SK-N-SH treated with all-trans-retinoic acid at 6 μM for 48 hours (cell line): ENCODE measurements at places on chromosomes 3 and 15.

DNA sequence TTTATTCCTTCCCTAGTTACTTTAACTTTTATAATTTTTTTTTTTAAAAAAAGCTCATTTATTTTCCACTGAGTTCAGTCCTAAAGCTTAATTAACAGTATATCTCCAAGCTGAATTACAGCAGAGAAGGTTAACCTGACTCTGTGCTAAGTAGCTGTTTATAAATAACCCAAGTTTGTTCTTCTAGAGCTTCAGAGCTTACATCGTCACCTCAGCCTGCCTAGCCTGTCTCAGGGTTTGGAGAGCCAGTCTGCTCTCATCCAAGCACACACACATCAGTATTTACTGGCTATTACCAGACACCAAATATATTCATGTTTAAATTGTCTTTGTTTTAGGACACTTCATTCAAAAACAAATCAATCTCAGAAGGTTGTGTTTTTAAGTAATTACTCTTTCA, 154.9 kb downstream of the CDIN1 start:
- no peak for ATAC-seq

GRCh38 chr3:8530581-8530980, 29.0 kb downstream of the LMCD1 start:
- no peak for ATAC-seq

GRCh38 chr3:132723024-132723950, 1.1 kb upstream of the NPHP3 start:
- ATAC-seq = peak; percentile 60; the same call in 2 of the 3 replicates

DNA sequence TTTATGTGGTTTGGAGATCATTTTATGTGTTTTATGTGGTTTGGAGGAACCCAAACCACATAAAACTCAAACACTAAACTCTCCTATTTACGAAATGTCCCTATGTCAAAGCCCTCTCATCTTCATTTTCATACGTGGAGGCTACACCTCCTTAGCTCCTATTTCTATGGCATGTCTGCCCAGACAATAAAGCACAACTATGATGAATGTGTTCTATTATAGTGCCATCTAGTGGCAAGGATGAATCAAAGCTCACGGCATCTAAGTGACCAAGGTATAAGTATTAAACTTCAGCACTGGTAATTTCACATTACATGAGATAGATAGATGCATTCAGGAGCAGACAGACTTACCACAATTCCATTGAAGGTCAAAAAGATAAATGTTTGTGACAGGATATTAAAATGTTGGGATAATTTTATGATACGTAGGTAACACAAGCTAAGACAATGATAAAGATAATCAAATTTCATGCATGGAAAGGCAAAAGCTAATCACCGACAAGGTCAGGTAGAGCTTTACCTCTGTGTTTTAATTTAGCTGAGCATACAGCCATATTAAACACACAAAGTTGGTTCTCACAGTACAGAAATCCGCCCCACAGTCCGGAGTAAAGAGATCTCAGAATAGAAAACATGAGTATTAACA, 130.6 kb upstream of the FHIT start:
- ATAC-seq = peak; percentile 90

DNA sequence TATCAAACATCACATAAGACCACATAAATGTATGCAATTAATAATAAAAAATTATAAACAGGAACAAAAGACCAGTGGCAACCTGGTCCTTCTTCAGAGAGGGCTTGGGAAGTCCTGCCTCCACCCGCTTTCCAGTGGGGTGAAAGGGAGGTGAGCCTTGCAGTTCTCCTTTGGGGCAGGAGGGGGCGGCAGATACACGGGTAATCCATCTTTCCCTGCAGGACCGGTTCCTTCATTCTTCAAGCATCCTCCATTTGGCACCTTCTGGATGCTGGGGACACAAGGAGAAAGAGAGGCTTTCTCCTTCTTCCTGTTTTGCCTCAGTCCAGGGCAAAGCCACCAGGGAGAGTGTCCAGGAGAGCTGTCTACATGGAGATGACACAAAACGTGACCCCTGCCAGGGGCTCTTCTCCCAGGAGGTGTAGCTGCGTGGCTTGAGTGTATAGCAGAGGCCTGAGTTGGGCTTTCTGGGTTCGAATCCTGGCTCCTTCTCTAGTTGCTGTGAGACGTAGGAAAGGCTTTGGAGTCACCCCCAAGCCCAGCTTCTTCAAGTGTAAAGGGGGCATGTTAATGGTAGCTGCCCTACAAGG, 23.2 kb downstream of the RPLP1 start:
- peak; percentile 92 for ATAC-seq

- no peak for ATAC-seq
Observed at GRCh38 chr3:28089527-28089897, 151.9 kb upstream of the CMC1 start.

DNA sequence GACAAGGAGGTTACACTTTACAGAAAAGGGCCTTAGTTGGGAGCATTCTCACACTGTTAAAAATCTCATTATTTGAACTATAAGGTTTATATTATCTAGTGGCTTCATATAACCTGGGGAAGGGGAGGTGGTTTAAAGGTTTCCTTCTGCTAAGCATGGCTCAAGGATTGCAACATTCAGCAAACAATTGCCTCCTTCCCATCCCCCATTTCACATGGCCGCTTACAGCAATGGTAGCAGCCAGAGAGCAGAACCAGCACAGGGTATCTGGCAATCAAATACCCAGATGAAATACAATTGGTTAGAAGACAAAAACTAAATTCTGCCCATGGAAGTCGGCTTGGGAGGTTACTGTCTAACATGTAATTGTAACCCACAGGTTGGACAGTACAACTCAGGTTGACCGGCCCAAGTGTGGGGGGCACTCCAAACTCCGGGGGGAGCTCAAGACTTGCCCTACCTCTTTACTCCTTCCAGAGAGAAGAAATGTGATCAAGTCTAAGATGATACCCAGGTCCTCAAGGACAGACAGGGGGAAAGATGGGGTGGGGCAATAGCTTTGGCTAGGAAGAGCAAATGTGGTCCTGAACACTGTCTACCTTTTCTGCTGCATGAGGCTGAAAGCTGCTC, 15.5 kb downstream of the ETV5 start:
- ATAC-seq = no peak

DNA sequence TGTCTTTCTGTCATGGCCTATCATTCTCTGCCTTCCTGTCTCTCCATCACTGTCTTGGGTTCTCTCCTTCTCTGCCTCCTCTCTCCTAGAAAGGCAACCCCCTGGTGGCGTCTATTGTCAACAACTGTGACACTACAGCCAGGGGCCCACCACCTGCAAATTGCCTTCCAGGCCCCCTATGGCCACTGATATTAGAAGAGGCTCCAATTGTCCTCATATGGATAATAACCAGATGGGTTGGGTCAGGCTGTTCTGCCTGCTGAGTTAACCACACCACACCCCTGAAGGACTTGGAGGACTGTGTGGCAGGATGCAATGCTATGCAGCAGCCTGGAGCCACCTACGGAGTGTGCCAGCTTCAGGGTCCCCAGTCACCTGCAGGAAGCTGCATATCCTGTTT, 665.0 kb downstream of the NTRK3 start:
- no peak for ATAC-seq

DNA sequence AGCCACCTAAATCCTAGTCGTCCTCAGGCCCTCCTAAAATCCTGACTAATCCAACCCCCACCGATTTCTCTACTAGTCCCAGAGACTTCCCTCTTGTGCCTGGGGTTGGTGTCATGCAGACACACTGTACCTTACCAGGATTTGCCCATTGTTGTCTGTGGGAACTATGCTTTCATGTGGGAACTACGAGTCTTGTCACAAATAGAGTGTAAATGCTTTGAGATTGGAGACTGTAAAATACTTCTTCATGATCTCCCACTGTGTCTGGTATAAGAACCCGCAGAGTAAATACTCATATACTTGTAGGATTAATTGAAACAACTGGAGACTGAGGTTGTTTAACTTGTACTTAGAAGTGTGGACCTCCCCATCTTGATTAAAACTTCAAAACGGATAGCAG, 11.2 kb downstream of the B3GNT5 start:
- ATAC-seq = no peak

DNA sequence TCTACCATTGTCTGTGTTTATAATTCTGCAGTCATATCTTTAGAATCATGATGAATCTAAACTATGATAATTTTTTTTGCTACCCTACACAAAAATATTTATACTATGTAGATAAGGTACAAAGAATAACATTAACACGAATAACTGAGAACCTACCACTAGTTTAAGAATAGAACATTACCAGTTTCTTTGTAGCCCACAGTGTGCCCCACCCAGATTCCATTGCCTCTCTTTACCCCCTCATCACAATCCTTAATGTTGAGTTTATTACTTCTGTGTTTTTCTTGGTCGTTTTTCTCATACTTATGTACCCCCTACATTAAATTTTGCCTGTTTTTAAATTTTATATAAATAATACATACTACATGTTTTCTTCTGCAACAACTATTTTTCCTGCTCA, 140.5 kb downstream of the BBX start:
- ATAC-seq = no peak

GRCh38 chr3:169026543-169027182, 636.8 kb downstream of the MECOM start:
- peak; percentile 79 for ATAC-seq

DNA sequence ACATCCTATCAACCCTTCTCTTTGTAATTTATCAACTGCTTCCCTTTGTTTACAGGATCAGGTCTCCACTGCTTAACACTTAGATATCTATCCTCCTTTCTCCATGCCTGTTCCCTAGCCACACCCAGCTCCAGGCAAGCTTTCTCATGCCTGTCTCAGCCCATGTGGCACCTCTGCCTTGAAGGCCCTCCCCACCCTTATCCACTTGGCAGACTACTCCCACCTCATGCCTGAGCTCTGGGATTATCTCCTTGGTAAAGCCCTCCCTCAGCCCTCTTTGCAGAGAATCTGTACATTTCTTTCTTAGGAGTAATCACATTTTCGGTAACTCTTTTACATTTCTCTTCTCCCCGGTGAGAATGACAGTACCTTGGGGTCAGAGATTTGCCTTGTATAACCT, 96.0 kb downstream of the ATP1B3 start:
- ATAC-seq = no peak

DNA sequence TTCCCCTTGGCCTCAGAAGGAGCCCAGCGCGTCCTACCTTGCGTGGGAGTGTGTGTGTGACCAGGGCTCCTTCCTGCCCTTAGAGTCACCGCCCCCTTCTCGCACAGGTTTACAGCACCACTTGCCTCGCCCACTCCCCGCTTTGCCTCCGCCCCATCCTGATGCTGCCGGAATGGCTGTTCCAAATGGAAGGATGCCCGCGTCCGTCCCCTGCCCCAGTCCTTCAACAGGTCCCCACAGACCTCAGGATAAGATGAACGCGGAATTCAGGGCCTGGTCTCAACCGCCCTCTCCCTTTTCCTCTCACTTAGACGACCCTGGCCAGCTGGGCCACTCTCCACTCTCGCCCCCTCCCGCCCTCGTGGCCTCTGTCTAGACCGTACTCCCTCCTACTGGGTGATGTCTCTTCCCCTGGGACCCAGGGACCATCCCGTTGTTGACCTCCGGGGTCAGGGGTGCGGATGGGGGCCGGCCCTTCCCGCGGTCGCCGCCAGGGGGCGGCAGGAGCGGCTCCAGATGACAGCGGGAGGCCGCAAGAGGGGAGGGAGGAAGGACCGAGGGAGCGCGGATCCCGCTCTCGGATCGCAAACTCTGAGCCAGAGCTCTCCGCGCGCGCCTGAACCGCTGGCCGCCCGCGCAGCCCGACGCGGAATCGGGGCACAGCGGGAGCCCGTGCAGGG, at the start of gene THSD4:
THSD4 (plus strand) TSS at position 585 of the 680 bp plus-strand sequence.
- peak; percentile 69 for ATAC-seq

GRCh38 chr3:95923496-95924210, 890.7 kb upstream of the EPHA6 start:
- ATAC-seq = peak; percentile 98

DNA sequence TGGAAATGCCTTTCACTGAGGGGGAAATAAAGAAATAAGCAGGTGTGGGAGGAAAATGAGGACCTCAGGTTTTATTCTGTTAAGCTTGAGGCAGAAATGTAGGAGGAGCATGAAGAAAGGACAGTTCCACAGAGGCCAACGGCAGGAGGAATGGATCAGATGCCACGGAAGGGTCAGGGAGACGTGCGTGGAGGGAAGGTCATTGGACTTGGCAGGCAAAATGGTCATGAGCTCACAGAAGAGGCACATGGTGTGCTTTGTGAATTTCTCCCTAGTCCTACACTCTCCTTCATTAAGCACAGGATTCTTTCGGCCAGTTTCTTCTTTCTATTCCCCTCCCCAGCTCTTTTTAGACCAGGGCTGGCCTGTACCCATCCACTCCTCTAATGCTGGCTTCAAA, 32.5 kb upstream of the THSD4 start:
- ATAC-seq = no peak
